ENCODE measurements at places on chromosomes 7 and 10. TPM values are rescaled to one million over a fixed set of nuclear protein-coding genes. Genes with fewer than 3 reads are reported as not detected.

- DNase-seq: peak; percentile 65
Observed at GRCh38 chr10:58952747-58953466, 223.5 kb upstream of the PHYHIPL start.

GRCh38 chr10:32893434-32893833, 64.6 kb downstream of the ITGB1 start:
- DNase-seq: no peak

DNA sequence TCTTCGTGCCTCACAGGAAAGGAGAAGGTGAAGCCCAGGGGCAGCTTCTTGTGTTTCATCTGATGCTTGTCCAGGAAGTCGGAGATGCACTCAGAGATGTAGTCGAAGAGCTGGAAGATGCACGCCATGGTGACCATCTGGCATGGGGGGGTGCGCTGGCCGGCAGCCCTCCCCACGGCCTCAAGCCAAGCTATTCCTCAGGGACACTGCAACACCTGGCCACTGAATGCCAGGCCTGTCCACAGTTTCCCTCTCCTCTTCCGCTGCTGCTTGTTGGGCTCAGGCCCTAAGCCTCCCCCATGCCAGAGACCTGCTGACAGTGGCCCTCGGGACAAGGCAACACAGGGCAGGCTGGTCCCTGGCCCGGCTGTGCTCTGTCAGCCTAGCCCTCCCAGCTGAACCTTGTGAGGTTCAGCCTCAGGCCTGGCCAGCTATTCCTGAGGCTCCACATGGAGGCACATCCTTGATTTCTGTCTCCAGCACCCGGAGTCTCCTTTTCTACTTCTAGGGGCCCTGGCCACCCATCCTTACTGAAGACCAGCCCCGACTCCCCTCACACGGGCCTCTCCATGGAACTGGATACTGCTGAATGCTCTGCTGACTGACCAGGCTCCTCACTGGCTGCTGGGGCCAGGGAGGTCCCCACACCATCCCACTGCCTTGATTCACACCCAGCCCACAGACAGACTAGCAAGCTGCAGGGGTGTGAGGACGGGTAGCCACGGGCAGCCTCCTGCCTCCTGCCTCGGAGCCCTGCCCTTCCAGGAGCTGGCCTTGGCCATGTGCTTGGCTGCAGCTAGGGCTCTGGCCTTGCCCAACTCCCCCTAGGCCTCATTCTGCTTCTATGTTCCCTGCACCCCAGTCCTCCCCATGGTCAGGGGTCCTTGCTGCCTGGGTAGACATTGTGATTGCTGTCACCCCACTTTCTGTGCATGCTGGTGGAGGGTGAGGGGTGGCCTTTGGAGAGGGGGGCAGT, 10.1 kb upstream of the MYL7 start:
- DNase-seq: no peak

The ZNF239 gene
- polyA plus RNA-seq: 6.6 TPM

The CTNNA3 gene
- 12.6 TPM for polyA plus RNA-seq

The UBN2 gene
- 11.3 TPM for polyA plus RNA-seq

DNA sequence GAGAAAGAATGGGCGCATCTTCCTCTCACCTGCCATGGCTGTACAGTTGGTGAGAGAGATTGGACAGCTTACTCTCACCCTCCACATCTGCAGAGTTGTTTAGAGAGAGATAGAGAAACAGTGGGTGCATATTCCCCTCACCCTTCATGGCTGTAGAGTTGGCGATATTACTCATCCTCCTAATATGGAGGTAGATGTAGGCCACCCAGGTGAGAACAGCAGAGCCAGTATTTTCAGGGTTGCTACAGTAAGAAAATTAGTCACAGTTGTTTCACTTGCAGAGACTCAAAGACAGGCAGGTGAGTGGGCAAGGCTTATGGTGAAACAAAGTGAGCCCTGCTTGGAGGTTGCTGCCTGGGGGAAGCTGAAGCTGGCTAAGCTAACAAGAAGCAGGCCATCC, 65.0 kb upstream of the PFKP start:
- no peak for DNase-seq

- DNase-seq: no peak
Observed at GRCh38 chr7:100720671-100721504, 620 bp downstream of the EPO start.

DNA sequence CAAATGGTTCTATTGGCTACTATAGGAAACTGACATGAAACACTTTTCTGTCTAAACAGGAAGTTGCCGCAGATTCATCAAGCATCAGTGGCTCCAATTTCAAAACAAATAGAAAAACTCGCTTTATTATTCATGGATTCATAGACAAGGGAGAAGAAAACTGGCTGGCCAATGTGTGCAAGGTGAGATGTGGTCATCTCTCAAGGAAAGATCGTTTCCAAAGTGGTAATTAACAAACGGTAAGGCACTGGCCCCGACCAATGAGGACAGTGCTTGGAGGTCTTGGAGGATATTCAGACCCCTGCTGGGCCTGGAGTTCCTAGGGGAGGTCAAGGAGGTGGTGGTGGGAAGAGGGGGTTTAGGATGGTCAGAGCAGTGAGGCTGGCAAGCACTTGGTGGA, 2.6 kb downstream of the PNLIP start:
- DNase-seq: no peak

The ZNF467 gene
- 7.4 TPM for polyA plus RNA-seq

The CDHR3 gene
- polyA plus RNA-seq: 22.2 TPM

- no peak for DNase-seq
Observed at GRCh38 chr10:68087685-68088401, 12.8 kb upstream of the HERC4 start.

The MYO1G gene
- 0.77 TPM for polyA plus RNA-seq

The CDNF gene
- polyA plus RNA-seq: 3.5 TPM

DNA sequence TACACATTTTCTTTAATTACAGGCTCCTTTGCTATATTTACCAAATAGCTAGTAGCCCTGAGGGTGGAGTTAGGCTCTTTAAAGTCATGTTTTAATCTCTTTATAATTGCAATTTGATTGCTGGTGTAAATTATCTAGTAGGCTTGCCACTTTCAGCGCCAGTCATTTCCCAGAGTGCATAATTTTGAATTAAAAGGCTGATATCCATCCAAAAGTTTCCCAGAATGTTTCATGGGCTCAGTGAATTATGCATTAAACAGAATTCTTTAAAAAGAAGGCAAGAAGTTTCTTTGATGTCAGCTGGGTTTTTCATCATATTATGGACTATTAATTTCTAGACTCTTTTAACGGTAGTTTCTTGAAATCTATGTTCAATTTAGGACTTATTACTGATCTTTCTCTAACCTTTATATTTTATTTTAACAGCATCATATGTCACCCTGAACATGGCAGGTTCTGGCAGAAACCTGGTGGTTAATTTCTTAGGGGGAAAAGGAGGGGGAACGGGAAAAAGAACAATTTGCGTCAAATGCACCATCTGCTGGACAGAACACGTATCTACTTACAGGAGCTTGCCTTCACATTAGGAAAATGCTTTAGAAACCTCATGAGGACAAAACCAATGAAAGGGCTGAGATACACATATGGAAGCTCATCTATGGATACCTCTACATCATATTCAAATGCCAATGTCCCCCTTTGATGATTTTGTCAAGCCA, 171.1 kb downstream of the GRM3 start:
- DNase-seq: peak; percentile 1

The MMP21 gene
- polyA plus RNA-seq: 0.40 TPM

GRCh38 chr10:124091646-124092249, 1.6 kb downstream of the CHST15 start:
- no peak for DNase-seq

- DNase-seq: no peak
Observed at GRCh38 chr10:71908998-71909397, 55.2 kb upstream of the CHST3 start.

GRCh38 chr10:78768876-78769275, 299.9 kb upstream of the ZMIZ1 start:
- no peak for DNase-seq

- DNase-seq: no peak
Observed at GRCh38 chr10:89204621-89205185, 2.4 kb downstream of the CH25H start.

DNA sequence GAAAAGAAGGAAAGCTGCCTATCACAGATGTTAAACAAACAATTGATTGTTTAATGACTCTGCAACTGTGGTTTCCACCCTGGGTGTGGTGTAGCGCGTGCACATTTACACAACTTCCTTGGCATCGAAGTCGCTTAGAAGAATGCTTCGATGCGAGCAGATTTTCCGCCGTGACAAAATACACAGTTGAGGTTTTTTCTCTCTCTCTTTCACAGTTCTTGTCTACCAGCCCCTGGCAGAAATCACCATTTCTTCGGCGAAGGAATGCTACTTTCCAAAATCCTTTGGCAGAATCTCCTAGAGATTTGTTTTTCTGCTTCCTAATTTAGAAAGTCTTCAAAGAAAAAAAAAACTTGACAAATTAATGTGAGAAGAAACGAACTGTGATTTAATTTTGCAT, 70.7 kb upstream of the C1QL3 start:
- DNase-seq: no peak
